ENCODE measurements at places on chromosomes 6 and 20.

GRCh38 chr6:99641270-99641669, 34.6 kb downstream of the PRDM13 start:
- no peak for DNase-seq

- DNase-seq = no peak
Observed at GRCh38 chr6:12421596-12421995, 131.4 kb downstream of the EDN1 start.

- DNase-seq = no peak
Observed at GRCh38 chr6:134372603-134373281, 54.8 kb upstream of the SGK1 start.

DNA sequence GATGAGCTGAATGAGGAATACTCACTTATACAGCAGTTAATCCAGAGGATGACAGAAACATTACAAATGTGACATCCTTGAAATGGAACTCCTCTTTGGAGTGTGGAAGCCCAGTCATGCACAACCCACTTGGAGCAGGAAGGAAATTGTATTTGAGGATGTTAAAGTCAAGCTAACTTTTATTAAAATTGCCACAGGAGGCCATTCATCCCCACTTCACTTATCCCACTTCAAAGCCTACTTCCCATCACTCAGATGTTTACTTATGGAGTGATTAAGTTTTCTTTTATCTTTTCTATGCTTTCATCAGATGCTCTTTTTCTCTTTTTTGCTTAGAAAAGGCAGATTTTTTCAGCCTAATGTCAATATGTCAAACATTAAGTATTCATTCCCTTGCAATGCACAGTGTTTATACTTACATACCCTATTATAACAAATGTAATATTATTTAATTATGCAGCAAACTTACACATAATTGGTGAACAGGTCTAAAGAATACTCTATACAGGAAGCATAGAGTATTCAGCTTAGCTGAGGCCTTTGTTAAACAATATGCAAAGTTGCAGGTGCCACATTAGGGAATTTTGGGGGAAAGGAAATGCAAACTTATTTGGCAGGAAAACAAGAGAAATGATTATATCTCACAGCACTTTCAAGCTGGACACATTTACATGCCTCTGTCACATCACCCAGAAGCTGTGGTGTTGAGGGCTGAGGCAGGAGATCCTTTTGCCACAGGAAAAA, 148.9 kb downstream of the KHDC1L start:
- DNase-seq = no peak

DNA sequence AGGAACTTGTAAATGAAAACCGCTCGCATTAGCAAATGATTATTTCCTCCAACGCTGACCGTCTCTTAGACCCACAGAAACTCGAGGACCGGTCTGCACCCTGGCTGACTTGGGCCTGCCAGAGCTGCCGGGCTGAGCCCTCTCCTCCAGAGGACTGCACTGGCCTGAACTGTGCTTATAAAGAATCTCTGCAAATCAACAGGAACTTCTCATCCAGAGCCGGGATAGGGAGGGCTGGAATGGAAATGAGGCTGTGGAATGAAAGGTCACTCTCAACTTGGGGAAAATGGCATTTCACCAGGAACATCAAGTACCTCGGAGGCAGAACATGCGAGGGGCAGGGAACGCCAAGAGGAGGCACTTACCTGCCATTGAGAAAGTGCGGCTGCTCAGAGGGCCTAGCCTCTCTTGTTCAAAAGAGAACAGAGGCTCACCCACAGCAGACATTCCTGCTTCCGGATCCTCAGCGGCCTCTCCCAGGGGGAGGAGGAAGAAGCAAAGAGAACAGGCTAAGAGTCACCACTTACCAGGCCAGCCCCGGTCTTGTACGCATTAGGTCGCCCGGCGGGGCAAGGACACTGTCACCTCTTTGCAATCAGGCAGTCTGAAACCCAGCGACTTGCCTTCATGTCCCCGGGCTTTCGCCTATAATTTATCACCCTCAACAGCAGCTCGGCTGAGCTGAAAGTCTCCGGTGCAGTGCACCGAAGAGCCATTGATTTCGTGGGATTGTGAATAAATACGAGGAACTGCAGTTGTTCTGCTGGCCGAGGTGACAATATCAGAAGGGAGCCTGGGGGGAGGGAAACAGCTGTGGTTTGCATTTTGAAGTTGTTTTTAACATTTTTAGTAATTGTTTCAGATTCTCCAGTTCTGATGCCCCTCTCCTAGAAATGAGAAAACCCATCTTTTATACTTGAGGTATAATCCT, 37.6 kb downstream of the ZMYND8 start:
- DNase-seq = no peak

DNA sequence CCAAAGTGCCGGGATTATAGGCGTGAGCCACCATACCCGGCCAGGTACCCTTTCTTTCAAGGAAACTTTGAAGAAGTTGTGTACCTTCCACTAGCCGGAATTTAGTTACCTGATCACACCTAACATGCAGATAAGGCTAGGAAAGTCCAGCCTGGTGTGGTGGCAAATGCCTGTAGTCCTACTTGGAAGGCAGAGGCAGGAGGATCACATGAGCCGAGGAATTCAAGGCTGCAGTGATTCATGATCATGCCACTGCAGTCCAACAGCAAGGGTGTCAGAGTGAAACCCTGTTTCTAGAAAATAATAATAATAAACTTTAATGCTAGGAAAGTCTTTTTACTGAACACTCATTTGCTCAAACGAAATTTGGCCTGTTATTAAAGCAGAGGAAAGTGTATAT, 21.0 kb downstream of the NFYA start:
- no peak for DNase-seq

DNA sequence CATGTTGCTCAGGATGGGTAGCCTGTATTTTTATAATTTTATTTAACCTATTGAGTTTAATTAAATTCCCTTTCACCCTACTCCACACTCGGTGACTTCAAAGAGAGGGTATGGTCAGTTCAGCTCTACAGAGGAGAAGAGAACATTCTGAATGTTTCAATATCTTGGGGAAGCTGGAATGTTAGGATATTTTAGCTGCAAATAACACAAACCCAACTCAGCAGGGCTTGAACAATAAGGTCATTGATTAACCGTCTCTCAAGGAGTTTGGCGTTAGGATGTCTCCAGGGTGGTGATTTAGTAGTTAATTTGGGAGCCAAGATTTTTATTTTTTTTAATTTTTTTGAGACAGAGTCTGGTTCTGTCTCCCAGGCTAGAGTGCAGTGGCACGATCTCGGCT, 143.6 kb upstream of the SALL4 start:
- no peak for DNase-seq

GRCh38 chr20:16455324-16455723, 117.9 kb downstream of the KIF16B start:
- DNase-seq = no peak

- DNase-seq = no peak
Observed at GRCh38 chr20:41038149-41038877, 9.7 kb downstream of the TOP1 start.

DNA sequence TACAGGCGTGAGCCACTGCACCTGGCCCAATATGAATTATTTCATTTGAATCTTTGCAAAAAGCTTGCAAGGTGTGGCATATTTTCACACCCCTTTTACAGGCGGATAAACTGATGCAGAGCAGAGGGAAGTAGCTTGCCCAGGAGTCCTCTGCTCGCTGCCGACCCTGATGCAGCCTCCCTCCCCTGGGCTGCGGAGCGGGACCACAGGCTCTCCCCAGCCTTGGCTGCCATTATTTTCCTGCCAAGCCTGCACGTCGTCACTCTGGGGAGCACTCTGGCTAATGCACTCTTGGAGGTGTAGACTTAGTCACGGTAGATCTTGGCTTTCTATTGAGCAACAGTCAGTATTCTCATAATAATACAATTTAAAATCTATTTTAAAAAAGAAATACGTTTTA, 34.8 kb upstream of the DACT2 start:
- DNase-seq = no peak

GRCh38 chr6:115890238-115890637, 170.5 kb downstream of the FRK start:
- DNase-seq = no peak

DNA sequence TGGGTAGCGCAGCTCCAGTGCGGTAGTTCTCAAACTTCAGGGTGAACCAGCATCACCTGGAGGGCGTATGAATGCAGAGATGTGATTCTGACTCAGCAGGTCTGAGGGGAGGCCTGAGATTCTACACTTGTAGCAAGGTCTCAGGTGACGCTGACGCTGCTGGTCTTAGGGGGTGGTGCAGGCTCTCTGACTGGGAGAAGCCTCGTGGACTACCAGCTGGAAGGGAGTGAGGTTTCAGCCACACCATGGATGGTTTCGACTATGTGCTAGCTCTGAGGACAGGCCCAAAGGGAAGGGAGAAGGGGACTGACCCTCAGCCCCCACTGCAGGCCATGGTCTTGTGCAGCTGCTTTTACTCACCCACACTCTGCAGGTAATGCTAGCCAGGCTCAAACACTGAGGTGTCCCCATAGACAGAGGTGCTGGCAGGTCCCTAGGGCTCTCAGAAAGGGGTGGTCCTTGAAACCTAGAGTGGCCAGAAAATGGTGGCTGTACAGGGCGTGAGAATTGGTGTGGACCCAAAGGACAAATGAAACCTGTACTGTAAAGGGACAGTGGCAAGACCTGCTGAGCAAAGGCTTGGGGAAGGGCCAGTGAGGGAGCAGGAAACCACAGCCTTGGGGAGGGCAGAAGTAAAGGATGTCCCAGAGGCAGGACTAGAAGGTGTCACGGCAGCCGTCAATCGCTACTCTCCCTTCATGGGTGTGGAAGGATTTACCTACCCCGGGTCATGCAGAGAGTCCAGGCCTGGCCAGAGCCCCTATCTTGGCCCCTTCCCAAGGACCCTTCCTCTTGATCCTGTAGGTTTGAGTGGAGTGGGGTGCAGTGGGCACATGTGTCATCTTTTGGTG, 52.7 kb downstream of the EBF4 start:
- no peak for DNase-seq

DNA sequence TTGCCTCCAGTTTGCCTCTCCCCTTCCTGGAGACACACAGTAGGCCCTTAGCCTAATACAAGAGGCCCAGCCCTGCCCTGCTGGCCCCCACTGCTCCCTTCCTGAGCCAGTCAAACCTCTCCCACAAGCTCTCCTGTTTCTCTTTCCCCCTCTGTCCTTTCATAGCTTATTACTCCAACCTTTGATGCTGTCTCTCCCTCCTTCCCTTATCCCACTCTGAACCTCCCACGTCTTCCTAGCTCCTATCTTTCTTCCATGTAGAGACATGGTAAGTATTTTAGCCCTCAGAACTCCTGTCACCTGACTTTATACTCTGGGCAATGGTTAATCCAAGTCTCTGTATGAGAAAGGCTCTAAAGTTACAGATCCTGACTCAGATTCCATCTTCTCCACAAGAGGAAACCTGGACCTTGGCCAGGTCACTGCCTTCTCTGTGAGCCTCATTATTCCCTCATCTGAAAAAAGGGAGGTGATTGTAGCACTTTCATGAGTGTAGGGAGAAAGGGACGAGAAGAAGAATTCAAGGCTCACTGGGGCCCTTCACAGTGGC, 6.7 kb downstream of the TGIF2 start:
- DNase-seq = no peak

DNA sequence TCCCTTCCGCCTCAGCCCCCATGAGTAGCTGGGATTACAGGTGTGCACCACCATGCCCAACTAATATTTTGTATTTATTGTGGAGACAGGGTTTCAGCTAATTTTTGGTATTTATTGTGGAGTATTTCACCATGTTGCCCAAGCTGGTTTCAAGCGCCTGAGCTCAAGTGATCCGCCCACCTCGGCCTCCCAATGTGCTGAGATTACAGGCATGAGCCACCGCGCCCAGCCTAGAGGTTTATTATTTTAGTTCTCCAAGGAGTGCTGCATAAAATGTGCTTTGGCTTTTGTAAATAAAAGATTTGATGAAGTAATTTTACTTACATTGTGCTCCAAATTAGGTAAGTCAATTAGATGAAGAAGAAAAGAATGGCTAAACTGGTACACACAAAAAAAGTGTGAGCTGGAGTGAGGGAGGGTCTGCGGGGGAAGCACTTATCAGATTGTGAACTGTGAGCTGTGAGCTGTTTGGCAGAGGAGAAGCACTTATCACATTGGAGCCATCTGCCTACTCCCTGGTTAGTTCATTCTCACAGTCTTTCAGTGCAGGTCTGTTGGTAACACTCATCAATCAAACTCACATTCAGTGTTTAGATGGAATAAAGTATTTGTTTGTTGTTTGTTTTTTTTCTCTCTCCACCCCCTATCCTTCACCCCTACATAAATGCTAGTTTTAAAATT, 398.0 kb downstream of the EPHA7 start:
- no peak for DNase-seq

Measured in GDM1 (cell line).